H7 (cell line): ENCODE measurements at places on chromosomes 5 and 9. TPM values are rescaled to one million over a fixed set of nuclear protein-coding genes. Genes with fewer than 3 reads are reported as not detected.
A peak's percentile ranks its signal among the peaks of the same experiment; 100 is the strongest.

Gene SIT1
- total RNA-seq = 0.69 and 2.3 TPM in 2 replicates

- no peak for DNase-seq
Measured at GRCh38 chr5:133123297-133123696, 71.5 kb downstream of the HSPA4 start.

DNA sequence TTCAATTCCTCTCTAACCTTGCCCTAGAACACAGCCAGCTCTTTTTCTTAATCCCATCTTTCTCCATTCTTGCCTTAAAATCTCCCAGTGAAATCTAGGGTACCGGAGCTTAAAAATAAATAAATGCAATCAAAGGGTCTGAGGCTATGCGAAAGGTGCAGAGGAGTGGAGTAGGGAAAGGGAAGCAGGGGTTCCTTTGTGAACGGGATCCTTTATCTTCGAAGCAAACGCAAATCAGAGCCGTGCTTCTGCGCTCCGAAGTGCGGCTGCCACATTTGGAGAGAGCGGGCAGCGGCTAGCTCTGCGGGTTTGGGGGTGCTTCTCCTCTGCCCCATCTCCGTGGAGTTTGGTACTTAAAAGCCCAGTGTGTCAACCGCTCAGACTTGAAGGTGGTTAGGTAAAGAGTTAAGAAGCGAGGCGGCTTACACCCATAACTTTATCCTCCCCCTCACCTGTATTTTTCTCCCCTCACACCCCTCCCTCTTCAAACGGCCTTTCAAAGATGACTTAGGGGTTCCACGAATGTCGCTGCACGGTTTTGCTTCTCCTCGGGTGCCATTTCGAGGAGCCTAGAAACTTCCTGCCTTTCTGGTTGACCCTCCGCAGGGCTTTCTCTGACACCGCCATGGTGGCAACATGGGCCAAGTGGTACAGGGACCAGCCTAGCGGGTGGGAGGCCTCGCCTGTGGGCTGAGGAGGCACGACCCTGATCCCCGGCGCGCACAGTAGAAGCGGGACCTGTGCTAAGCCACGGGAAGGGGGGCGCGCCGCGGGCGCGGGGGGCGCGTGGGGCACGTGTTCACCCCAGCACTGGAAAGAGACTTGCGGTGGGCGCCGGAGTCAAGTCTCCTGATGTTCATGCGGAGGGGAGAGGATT is 31.7 kb upstream of the NFIB start:
- peak; percentile 53 for DNase-seq

DNA sequence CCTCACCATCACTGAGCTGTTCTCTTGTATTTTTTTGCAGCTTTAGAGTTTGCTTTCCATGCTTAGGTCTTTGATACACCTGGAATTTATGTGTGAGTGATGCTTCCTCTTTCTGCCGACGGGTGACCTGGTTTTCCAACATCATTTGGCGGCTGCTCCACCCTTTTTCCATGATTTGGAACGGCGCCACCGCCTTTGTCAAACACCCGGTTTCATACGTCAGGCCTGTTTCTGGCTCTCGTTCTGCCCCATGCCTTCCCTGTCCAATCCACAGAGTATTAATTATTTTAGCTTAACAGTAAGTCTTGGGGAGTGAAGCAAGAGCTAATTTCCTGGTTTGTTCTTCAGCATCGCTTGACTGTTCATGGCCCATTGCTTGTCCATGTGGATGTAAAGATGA is 30.2 kb downstream of the CACNA1B start:
- no peak for DNase-seq

Gene ADCY2
- 17.3 and 30.0 TPM in 2 replicates for total RNA-seq

DNA sequence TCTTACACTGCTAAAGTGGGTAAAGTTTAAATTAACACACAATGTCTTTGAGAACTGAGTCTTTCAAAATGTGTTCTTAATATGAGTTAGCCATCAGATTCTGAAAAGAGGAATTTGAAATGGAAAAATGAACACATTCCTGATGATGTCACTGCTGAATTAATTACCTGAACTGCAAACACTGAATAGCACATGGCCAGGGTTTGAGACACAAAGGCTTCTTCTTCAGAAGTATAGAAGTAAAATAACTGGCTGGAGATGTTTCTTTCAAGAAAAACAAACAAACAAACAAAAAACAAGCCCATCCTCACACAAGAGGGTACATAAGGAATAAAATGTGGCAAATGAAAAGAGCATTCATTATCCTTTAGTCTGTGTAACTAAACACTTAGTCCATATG is 7.1 kb downstream of the GLIS3 start:
- DNase-seq = no peak

Gene NR4A3
- 0.10 and 0.18 TPM in 2 replicates for total RNA-seq

DNA sequence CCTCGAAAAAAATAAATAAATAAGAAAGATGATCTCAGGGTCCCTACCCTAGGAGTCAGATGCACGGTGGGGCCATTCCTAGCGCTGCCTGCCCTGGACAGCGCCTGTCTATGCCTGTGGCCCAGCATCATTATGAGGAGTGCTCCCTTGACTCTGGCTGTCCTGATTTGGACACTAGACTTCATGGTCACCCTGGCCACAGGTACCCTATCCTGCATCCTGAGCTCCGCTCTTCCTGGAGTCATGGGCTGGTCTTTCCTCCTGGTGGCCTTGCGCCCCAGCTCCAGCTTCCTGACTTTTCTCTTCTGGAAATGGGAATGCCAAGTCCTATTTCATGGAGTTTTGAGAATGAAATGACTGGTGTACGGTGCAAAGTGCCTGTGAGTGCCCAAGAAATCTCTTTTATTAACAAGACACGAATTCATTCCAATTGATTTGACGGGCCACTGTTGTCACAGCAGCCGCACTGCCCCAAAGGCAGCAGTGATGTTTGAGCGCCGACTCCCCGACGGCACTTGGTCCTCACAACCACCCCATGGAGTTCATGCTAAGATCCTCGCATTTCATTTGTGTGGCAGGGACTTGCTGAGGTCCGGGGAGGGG is 564 bp upstream of the AIF1L start:
- peak; percentile 66 for DNase-seq

DNA sequence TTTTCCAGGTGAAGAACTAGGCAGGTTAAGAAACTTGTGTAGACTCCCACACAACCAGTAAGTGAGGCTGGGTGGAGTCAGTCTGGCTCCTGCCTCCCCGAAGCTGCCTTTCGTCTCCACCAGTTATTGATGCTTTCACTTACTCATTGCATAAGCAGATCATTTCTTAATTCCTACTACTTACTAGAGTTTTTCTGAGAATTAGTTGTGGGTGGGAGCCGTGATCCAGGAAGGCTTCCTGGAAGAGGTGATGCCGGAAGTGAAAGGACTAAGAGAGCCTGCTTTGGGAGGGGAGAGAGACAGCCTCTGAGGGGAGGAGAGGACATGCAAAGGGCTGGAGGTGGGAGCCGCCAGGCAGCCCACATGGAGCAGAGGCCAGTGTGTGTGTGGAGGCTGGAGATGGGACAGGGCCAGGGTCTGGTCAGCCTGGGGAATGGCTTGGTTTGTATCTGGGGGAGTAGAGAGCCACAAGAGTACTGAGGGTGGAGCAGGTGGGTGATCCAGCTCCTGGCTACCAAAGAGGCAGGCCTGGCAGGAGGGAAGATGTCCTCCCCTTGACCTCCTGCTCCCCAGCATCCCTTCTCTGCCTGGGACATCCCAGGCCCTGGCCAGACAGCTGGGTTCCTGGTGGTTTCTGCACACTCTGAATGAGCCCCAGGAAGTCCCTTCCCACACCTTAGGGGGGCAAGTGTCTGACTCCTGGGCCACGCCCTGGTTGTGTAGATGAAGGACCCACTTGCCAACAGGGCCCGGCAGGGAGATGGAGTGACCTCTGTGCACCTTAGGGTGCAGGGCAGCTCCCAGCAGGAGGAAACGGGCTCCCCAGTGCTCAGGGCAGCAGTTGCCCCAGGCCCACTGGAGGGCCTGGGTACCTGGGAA is 12.2 kb upstream of the CARD19 start:
- DNase-seq = peak; percentile 27

Gene TUSC1
- not detected in 2 replicates for total RNA-seq

GRCh38 chr5:112668016-112668415 is 69.7 kb upstream of the APC start:
- DNase-seq = no peak

- DNase-seq = no peak
Measured at GRCh38 chr5:133489632-133490031, 122.7 kb downstream of the FSTL4 start.

Gene C7
- 0.07 and 0.87 TPM in 2 replicates for total RNA-seq

Gene BTNL9
- 0.31 and 1.1 TPM in 2 replicates for total RNA-seq

DNA sequence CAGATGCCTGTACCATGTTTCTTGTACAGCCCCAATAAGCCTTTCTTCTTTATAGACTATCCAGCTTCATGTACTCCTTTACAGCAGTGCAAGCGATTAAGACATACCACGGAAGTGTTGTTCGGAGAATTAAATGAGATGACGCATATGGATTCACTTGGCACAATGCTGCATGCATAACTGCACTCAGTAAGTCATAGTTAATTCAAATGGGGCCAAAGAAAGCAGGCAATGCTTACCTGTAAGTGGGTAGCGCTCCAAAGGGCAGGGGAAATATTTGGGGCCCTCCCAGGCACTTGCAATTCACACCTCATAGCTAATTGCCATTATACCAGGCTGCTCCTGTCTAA is 7.7 kb upstream of the ADRA1B start:
- DNase-seq = no peak

- no peak for DNase-seq
Measured at GRCh38 chr5:97131139-97131710, 11.2 kb downstream of the LIX1 start.

DNA sequence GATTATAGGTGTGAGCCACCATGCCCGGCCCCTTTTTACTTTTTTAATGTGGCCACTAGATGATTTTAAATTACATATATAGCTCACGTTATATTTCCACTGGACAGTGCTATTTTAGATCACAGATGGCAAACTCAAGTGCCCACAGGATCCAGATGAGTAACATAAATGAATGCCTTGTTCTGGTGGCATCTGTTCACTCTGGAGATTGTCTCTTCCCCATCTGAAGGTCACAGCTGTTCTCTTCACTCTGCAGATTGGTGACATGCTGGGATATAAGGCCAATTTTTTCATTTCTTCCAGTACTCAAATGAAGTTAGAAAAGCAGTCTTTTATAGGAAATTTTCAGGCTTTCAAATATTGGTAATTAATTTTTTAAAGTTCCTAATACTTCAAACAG is 160.1 kb downstream of the DOCK8 start:
- DNase-seq = no peak

- no peak for DNase-seq
Measured at GRCh38 chr5:157219491-157220271, 39.0 kb downstream of the ITK start.

- peak; percentile 82 for DNase-seq
Measured at GRCh38 chr9:127763918-127764384, 14.5 kb downstream of the SH2D3C start.

Gene C5orf58
- 4.3 and 4.9 TPM in 2 replicates for total RNA-seq

DNA sequence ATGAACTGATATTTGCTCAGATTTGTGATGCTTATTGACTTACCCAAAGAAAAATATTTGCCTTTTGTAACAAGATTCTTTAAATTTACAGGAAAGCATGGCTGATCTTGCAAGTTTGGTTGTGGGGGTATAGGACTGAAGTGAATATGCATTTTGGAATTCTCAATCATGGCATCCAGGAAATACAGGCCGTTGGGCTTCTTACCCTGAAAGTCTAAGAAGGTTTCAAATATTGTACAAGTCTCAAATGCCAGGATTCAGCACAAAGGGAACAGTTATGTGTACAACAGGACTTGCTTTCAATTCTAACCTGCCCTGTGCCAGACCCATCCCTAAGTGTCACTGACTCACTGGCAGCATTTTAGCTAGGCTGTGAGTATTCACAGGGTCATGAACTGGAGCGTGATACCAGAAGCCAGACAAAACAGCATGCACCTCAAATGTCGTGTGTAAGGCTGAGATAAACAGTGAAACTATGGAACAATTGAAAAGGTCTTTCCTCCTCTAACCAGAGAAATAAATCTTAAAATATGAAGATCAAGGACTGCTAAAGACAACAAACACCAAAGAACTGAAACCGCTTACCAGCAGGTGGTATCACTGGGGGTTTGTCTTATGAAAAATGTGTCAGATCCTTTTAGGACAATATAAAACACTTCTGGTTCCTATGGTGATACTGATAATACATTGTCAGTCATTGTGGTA is 168.6 kb upstream of the RGMB start:
- no peak for DNase-seq

Gene SLC6A18
- total RNA-seq = not detected in 2 replicates

- DNase-seq = no peak
Measured at GRCh38 chr9:7976856-7977255, 177.3 kb upstream of the DMAC1 start.

Gene SNCB
- 4.7 and 7.2 TPM in 2 replicates for total RNA-seq

Gene TMEM215
- 0.10 and 0.18 TPM in 2 replicates for total RNA-seq

- DNase-seq = no peak
Measured at GRCh38 chr5:169554251-169554650, 29.3 kb upstream of the SPDL1 start.

- DNase-seq = peak; percentile 10
Measured at GRCh38 chr5:110441035-110441434, 285.4 kb downstream of the TMEM232 start.

DNA sequence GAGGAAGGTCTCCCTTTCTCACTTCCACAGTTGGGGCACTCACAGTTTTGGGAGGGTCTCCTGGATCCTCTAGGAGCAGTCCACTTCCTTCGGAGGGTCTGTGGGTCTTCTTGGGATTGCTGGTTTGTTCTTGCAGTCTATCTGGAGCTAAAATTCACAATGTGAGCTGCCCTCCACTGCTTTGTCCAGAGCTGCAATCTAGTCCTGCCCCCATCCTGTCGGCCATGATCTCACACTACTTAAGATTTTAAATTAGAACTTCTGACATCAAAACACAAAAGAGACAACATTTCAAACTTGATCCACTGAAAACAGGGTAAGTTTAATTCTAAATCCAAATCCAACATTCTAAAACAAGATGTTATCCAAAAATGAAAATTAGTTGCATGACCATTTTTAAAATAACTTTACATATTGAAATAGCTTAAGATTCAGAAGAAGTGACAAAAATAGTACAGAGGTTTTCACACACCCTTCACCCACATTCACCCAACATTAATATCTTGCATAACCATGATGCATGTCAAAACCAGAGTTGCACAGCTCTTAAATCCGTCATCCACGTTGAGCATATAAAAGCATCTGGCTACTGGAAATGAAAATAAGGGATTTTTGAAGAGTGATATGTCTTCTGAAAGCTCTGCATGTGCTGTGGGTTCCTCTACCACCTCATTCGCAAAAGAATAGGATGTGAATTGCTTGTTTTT is 113.7 kb upstream of the EPB41L4A start:
- no peak for DNase-seq

- DNase-seq = peak; percentile 22
Measured at GRCh38 chr5:10031817-10032216, 217.9 kb downstream of the ATPSCKMT start.

Gene NMUR2
- not detected in 2 replicates for total RNA-seq

GRCh38 chr5:148974642-148975327 is 88.1 kb downstream of the SH3TC2 start:
- DNase-seq = no peak

Gene SRA1
- 26.7 and 36.4 TPM in 2 replicates for total RNA-seq

- DNase-seq = no peak
Measured at GRCh38 chr5:36599986-36600779, 6.2 kb upstream of the SLC1A3 start.

- DNase-seq = peak; percentile 98
Measured at GRCh38 chr9:114155263-114155994, at the start of gene COL27A1. Gene COL27A1 (plus strand): TSS chr9:114155537. CDS start chr9:114155951, 414 bp downstream.
